ENCODE measurements at places on chromosomes 16 and 17. TPM values are rescaled to one million over a fixed set of nuclear protein-coding genes. Genes with fewer than 3 reads are reported as not detected.

Gene HOXB7
- 2.4 TPM for total RNA-seq

- no peak for DNase-seq
- H3K27me3 ChIP-seq: peaks cover 22% of the 10 kb centered on the region
- H3K4me1 ChIP-seq: no peaks in the 10 kb centered on the region
- no peak overlapping the region for H3K4me3 ChIP-seq
- H3K27ac ChIP-seq: no peak overlapping the region
Observed at GRCh38 chr16:84029297-84030047, 13.1 kb downstream of the SLC38A8 start.

DNA sequence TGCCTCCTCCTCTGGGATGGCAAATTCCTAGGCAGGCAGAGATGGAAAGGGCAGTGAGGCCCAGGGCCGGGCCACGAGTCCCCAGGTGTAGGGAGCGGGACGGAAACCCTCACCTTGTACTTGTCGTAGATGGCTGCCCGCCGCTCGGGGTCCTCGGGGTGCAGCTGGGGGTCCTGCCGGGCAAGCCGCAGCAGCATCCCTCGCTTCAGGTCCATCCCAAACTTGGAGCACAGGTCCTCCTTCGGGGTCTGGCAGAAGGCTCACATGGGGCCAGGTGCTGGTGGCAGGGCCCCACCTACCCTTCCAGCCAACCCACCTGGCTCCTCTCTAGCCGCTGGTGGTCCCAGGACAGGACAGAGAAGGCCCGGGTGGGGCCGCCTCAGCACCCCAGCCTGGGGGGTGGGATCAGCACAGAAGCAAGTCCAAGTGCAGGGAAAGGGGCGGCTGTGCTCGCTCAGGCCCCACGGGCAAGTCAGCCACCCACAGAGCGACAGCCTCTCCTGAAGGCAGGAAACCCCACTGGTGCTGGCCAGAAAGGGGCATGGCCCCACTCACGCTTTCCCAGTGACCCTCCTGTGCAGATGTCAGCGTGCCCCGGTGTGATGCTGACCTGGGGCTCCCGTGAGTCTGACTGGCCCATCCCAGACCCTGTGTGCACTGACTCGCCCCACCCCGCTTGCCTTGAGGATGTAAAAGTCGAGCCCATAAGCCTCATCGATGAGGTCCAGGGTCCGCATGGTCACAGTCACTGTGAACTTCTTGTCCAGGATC, 1.8 kb downstream of the MRPL28 start:
- peaks cover 19% of the 10 kb centered on the region for H3K4me1 ChIP-seq
- peaks cover 3% of the 10 kb centered on the region for H3K27me3 ChIP-seq
- H3K27ac ChIP-seq: no peak overlapping the region

Gene KRT36
- total RNA-seq: not detected

GRCh38 chr17:40450175-40450574, 6.9 kb downstream of the IGFBP4 start:
- no peaks in the 10 kb centered on the region for H3K27me3 ChIP-seq
- peak overlapping the region; percentile 3 for H3K4me3 ChIP-seq
- DNase-seq: no peak
- H3K36me3 ChIP-seq: peaks cover 38% of the 10 kb centered on the region
- H3K27ac ChIP-seq: peak overlapping the region; percentile 63

DNA sequence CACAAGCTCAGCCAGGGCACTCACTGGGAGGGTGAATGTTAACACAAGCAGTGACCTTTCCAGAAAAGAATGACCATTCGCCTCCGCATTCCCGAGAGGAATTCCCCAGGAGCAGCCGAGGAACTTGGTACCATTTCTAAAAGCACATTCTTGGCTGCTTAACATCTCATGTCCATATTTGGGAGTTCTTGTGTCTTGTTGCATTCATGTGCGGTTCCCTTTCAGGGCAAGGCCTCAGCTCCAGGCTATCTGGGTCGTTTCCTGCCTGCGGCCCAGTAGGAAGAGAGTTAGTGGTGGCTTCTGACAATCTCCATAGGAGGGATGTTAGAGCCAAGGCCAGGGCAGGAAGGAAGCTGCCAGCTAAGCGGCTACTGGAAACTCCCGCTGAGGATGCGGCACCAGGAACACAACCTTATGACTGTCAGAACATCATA, 27.8 kb upstream of the MEAK7 start:
- H3K4me3 ChIP-seq: no peak overlapping the region
- H3K36me3 ChIP-seq: no peaks in the 10 kb centered on the region
- peak overlapping the region; percentile 79 for H3K27ac ChIP-seq
- H3K4me1 ChIP-seq: peaks cover 38% of the 10 kb centered on the region
- DNase-seq: no peak

Gene SGCA
- 9.1 TPM for total RNA-seq

Gene RCVRN
- not detected for total RNA-seq

DNA sequence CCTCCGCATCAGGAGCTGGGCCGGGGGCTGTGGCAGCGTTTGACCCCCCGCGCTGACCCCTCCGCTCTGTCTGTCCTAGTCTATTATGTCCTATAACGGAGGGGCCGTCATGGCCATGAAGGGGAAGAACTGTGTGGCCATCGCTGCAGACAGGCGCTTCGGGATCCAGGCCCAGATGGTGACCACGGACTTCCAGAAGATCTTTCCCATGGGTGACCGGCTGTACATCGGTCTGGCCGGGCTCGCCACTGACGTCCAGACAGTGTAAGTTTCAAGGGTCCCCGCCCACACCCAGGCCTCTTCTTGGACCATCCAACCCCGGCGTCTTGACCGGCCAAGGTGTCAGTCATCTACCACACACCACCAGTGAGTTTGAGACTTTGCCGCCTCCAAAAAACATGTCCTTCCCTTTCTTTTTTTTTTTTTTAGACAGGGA, 548 bp downstream of the PSMB3 start:
- H3K27ac ChIP-seq: peak overlapping the region; percentile 89
- H3K4me3 ChIP-seq: peak overlapping the region; percentile 95
- H3K36me3 ChIP-seq: peaks cover 42% of the 10 kb centered on the region
- DNase-seq: no peak

All from lower lobe of right lung (tissue), 2 donors.